Thyroid gland (tissue), 4 donors: ENCODE measurements at places on chromosomes 5 and 9.
A peak's percentile ranks its signal among the peaks of the same experiment; 100 is the strongest.

- H3K36me3 ChIP-seq, result no peaks in the 10 kb centered on the region
- H3K4me3 ChIP-seq, result no peak overlapping the region
- H3K27me3 ChIP-seq, result peaks cover 8% of the 10 kb centered on the region
- H3K27ac ChIP-seq, result no peak overlapping the region
- DNase-seq, result peak; percentile 3
These were observed 196.5 kb upstream of the TBCA start for GRCh38 chr5:77972469-77973252.

DNA sequence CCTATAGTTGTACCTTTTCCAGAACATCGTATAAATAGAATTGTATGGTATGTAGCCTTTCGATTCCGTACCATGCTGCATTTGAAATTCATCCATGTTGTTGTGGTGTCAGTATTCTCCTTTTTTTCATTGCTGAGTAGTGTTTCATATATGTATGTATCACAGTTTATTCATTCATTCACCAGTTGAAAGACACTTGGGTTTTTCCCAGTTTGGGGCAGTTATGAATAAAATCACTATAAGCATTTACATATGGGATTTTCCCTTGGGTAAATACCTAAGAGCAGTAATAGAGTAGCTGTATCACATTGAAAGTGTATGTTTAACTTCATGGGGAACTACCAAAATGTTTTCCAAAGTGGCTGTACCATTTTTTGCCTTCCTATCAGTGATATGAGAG lies 16.1 kb upstream of the FKTN start:
- no peak for DNase-seq
- H3K27me3 ChIP-seq, result no peaks in the 10 kb centered on the region

- H3K4me3 ChIP-seq, result no peak overlapping the region
- no peak for DNase-seq
- no peaks in the 10 kb centered on the region for H3K4me1 ChIP-seq
- H3K27me3 ChIP-seq, result no peaks in the 10 kb centered on the region
- no peaks in the 10 kb centered on the region for H3K36me3 ChIP-seq
These were observed 15.8 kb upstream of the TMED9 start for GRCh38 chr5:177576169-177576568.

DNA sequence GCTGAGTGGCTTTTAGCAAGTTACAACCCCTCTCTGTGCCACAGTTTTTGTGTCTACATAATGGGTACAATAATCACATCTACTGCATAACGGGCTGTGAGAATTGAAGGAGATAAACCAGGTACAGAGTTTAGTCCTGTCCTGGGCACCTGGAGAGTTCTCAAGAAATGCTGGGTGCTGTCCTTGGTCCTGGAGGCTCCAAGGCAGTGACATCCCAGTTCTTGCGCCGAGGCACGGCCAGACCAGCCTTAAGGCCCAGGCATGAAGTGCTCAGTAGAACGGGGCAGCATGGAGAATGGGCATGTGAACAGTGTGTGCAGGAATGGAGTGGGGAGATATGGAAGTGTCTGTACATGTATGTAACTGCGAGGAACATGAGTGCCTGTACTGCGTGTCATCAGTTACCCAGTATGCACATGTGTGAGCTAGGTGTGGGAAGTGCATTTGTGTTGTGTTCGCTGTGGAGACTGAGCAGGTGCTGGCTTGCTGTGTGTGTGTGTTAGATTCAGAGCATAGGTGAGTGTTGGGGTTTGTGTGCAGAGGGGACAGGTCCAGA lies 6.3 kb upstream of the UNC5A start:
- H3K27ac ChIP-seq, result no peak overlapping the region
- DNase-seq, result no peak
- no peak overlapping the region for H3K4me3 ChIP-seq
- H3K36me3 ChIP-seq, result no peaks in the 10 kb centered on the region

DNA sequence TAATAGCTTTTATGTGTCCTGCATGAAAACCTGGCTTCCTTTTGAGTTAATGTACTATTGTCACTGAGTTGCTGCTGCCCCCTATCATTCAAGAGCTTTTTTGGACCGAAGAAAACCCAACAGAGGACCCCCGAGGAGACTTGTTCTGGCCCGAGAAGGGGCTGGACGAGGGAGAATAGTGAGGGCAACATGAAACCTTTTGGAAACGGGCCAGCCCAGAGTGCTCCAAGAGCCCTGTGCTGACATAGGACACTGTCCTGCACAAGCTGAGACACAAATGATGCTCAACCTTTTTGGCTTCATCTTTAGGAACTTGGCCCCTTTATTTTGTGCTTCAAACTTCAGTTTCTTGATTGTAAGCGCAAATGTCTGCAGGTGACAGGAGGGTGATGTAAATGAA lies 4.0 kb upstream of the GADD45G start:
- no peak overlapping the region for H3K4me3 ChIP-seq
- H3K4me1 ChIP-seq, result peaks cover 15% of the 10 kb centered on the region
- no peaks in the 10 kb centered on the region for H3K36me3 ChIP-seq
- no peak for DNase-seq
- H3K27me3 ChIP-seq, result no peaks in the 10 kb centered on the region

DNA sequence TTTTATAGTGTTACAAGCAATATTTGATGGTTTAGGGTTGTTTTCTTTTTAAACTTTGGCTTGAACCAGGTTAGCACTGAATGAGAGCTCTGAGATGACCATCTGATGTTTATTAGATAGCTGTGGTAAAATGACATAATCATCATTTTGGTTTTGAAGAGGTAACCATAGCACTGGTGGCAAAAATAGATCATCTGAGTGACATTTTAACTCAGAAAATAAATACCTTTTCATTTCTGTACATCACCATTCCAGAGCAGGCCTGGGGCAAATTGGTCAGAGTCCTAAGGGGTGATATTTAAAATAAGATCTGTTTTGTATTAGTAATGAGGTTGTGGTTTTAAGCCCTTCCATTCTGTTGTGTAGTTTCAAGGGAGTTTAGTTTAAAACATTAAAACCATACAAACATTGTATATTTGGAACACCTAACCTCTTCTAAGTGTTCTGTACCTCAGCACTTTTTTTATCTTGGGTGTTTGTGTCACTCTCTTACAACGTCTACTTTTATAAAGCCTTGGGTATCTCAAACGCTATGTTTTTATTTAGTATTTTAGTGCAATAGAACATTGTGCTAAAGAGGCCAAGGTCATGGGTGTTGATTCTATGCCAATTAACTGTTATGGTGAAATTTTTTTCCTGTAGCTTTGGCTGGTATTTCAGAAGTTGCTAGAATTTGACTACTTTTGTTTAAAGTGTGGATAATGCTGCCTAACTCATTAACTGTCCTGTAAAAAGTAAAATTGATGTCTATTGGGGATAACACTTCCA lies 166.1 kb downstream of the CD180 start:
- peaks cover 41% of the 10 kb centered on the region for H3K4me1 ChIP-seq
- H3K27me3 ChIP-seq, result no peaks in the 10 kb centered on the region
- H3K27ac ChIP-seq, result no peak overlapping the region
- DNase-seq, result no peak
- no peak overlapping the region for H3K4me3 ChIP-seq

GRCh38 chr9:130927995-130928900 lies 10.8 kb downstream of the FIBCD1 start:
- peaks cover 7% of the 10 kb centered on the region for H3K4me1 ChIP-seq
- H3K4me3 ChIP-seq, result no peak overlapping the region
- DNase-seq, result peak; percentile 86
- no peaks in the 10 kb centered on the region for H3K27me3 ChIP-seq
- H3K36me3 ChIP-seq, result no peaks in the 10 kb centered on the region

DNA sequence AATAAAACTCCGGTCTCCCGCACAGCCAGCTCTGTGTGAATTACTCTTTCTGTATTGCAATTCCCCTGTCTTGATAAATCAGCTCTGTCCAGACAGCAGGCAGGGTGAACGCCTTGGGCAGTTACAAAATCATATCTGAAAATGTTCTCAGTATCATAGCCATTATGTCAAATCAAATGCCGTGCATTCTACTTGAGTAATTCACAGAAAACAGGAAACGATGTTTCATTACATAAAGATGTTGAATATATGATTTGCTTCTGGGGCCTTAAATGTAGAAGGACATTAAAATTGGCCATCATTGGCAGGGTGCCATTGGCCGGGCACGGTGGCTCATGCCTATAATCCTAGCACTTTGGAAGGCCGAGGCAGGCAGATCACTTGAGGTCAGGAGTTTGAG lies 8.5 kb downstream of the POLR3G start:
- DNase-seq, result no peak
- H3K36me3 ChIP-seq, result no peaks in the 10 kb centered on the region
- H3K4me3 ChIP-seq, result no peak overlapping the region
- H3K4me1 ChIP-seq, result no peaks in the 10 kb centered on the region

- no peaks in the 10 kb centered on the region for H3K27me3 ChIP-seq
- H3K36me3 ChIP-seq, result no peaks in the 10 kb centered on the region
- H3K4me1 ChIP-seq, result no peaks in the 10 kb centered on the region
- H3K4me3 ChIP-seq, result no peak overlapping the region
- DNase-seq, result peak; percentile 17
- H3K27ac ChIP-seq, result no peak overlapping the region
These were observed 66.3 kb downstream of the RGMB start for GRCh38 chr5:98839469-98840383.

DNA sequence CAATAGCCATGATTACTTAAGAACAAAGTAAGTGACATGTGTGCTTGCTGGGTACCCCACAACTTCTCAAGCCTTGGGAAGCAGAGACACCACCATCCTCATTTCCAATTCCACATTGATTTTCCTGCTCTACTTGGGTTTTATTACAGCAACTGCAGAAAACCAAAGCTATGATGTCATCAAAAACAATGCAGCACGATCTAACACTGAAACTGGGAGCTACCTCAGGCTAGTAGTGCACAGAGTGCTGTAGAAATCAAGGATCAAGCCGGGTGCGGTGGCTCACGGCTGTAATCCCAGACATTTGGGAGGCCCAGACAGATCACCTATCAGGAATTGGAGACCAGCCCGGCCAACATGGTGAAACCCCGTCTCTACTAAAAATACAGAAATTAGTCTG lies 174.4 kb upstream of the MSX2 start:
- H3K27me3 ChIP-seq, result no peaks in the 10 kb centered on the region
- no peak overlapping the region for H3K27ac ChIP-seq
- no peaks in the 10 kb centered on the region for H3K36me3 ChIP-seq
- no peak overlapping the region for H3K4me3 ChIP-seq
- no peak for DNase-seq
- no peaks in the 10 kb centered on the region for H3K4me1 ChIP-seq

DNA sequence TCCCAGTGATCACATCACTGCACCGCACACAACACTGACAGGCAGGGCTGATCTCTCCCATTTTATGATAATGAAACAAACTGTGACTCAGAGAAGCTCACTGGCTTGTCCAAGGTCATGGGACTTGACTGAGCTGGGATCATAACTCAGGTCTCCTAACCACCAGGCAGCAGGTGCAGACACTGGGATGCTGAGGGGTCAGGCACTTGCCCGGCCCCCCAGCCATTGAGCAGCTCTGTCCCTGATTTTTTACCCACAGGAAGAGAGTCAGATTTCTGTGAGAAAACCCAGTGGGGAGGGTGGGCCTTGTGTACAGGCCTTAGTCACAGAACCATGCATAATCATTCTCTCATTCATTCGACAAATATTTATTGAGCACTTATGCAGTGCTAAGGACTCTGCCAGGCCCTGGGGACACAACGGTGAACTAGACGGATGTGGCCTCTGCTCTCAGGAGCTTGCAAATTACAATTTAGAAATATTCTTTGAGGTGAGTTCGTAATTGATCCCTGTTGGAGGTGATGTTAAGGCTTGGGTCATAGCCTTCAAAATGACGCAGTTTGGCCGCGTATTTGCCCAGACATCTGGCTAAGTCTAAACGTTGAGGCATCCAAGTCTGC lies 54.5 kb upstream of the TGFBR1 start:
- no peaks in the 10 kb centered on the region for H3K27me3 ChIP-seq
- no peak overlapping the region for H3K27ac ChIP-seq
- H3K4me1 ChIP-seq, result no peaks in the 10 kb centered on the region
- no peaks in the 10 kb centered on the region for H3K36me3 ChIP-seq
- no peak for DNase-seq
- no peak overlapping the region for H3K4me3 ChIP-seq

- no peaks in the 10 kb centered on the region for H3K36me3 ChIP-seq
- no peak overlapping the region for H3K27ac ChIP-seq
- peaks cover 22% of the 10 kb centered on the region for H3K4me1 ChIP-seq
- no peak for DNase-seq
- no peaks in the 10 kb centered on the region for H3K27me3 ChIP-seq
These were observed 1.0 kb upstream of the NIM1K start for GRCh38 chr5:43190755-43191603.

GRCh38 chr5:139884734-139885133 lies 89.1 kb downstream of the PSD2 start:
- no peak overlapping the region for H3K27ac ChIP-seq
- no peak for DNase-seq
- H3K4me3 ChIP-seq, result no peak overlapping the region
- no peaks in the 10 kb centered on the region for H3K4me1 ChIP-seq
- no peaks in the 10 kb centered on the region for H3K27me3 ChIP-seq
- no peaks in the 10 kb centered on the region for H3K36me3 ChIP-seq

- no peaks in the 10 kb centered on the region for H3K4me1 ChIP-seq
- no peak for DNase-seq
These were observed 132.7 kb downstream of the ELAVL2 start for GRCh38 chr9:23693374-23693773.
